ENCODE measurements at places on chromosomes 3 and 15.

DNA sequence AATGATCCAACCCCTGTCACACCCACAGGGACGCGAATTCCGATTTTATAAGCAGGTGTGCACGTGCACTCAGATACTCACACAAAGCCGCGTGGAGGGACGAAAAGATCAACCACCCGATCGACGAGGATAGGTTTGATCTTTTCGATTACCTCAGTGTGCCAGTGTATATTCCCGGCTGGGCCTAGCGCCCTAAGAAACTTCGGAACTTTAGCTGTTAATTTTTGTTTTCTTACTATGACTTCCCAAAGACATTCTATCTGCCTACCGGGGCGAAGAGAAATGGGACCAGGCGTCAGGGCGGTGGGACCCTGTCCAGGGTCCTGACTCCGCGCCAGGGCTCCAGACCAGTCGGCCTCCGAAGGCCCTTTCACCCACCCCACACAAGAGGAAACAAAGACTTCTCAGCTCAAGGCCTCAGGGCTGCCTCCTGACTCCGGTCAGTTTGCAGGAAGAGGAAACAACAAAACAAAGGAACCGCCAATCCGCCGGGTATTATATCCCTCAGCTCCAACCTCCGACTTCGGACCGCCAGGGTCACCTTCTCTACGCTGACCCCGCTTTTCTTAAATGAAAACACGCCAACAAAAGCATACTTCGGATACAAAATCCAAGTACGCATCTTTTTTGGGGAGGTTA is 6.8 kb downstream of the ONECUT1 start:
- no peak for DNase-seq

- no peak for DNase-seq
Measured at GRCh38 chr15:42172475-42172874, 16.0 kb upstream of the PLA2G4F start.

GRCh38 chr3:146896711-146897110 is 291.6 kb upstream of the PLSCR5 start:
- no peak for DNase-seq

- no peak for DNase-seq
Measured at GRCh38 chr3:160830796-160831195, 74.8 kb downstream of the PPM1L start.

DNA sequence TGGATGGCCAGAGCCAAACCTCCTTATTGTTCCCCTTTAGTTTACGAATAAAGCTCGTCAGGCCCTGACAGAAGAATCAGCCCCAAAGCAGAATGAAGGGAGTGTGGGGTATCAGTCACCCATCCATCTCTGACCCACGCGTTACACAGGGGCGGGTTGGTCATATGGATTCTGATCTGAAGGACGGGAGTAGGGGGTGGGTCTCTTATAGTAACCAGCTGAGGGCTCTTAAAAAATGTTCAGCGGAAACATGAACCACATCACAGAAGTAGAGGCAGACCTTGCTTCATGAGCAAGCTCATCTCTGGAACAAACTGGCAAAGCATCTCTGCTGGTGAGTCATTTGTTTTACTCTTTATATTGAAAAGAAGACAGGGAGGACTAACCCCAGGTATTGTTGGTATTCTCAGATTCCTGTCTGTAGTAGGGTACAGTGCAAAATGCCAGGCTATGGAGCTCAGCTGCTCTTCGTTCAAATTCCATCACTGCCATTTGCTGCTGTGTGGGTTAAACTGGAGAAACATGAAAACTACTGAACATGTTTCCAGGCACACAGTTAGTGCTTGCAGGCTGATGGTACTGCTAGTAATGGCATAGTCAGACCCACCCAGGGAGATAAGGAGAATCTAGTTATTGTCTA is at the start of gene CXCR6:
CXCR6 (plus strand) TSS at position 258 of the 640 bp plus-strand sequence. CDS start 3,018 bp downstream, outside the sequence.
- no peak for DNase-seq

GRCh38 chr15:52183562-52184173 is 7.5 kb downstream of the GNB5 start:
- DNase-seq, result no peak

DNA sequence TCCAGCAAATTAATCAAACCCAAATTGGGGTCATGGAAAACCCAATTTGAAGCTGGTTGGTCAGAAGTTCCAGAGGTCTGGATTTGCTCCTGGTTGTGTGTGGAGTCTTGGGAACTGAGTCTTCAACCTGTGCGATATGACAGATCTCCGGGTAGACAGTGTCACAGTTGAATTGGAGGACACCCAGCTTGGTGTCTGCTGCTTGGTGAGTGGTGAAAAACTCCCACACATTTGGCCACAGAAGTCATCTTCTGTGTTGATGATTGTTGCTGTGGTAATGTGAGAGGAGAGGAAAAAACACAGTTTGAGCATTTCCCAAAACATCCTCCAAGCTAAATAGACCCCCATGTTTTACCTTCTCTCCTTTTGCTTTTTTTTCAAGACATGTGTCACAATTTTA is 218.1 kb downstream of the TP63 start:
- no peak for DNase-seq

GRCh38 chr15:85422607-85423006 is 42.2 kb downstream of the AKAP13 start:
- no peak for DNase-seq

- DNase-seq, result no peak
Measured at GRCh38 chr15:45884755-45885445, 250.1 kb downstream of the SQOR start.

GRCh38 chr3:49412632-49413337 is 562 bp downstream of the TCTA start:
- DNase-seq, result no peak

Data from cortex of kidney (tissue), 1 donor.